ENCODE measurements at places on chromosomes 16 and 17.

GRCh38 chr16:29806099-29806579 is at the start of gene MAZ:
Gene MAZ, plus strand, starts transcription at chr16:29806529. Its CDS starts 173 bp downstream, at chr16:29806702.
- DNase-seq, result peak; percentile 82

DNA sequence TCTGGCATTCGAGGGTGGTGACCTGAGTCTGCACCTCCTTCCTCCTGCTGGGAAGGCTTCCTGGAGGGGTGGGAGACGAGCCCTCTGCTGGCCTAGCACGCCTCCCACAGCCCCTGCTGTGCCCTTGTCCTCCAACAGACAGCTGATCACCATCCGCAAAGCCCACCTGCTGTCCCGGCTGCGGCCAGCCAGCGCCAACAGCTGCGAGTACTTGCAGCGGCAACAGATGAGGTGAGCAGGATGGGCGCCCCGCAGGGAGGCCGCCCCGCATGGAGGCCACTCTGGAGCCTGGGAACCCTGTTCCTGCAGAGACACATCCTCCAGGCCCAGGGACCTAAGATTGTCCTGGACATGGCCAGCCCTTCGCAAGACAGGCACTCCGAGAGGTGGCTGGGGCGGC is 21.6 kb downstream of the UBALD1 start:
- no peak for DNase-seq

GRCh38 chr17:30950669-30951399 is 20.0 kb upstream of the RNF135 start:
- DNase-seq, result no peak

DNA sequence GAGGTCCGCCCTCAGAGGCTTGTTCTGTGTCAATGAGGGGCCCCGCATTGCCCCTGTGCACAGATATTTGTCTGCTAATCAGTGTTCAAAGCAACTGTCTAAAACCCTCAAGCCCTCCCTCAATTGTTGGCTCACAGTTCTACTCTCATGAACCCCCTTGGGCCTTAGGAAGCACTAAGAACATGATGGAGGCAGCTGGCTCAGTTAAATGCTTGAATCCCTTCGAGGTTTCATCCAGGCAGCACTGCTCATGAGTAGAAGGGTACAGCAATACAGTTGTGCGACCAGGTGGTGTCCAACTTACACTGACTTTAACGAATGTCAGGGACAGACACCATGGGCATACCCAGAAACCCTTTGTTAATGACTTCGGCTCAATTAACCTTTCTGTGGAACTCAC is 89.2 kb upstream of the WSCD1 start:
- no peak for DNase-seq

GRCh38 chr17:58219789-58220183 is 731 bp upstream of the MKS1 start:
- no peak for DNase-seq

DNA sequence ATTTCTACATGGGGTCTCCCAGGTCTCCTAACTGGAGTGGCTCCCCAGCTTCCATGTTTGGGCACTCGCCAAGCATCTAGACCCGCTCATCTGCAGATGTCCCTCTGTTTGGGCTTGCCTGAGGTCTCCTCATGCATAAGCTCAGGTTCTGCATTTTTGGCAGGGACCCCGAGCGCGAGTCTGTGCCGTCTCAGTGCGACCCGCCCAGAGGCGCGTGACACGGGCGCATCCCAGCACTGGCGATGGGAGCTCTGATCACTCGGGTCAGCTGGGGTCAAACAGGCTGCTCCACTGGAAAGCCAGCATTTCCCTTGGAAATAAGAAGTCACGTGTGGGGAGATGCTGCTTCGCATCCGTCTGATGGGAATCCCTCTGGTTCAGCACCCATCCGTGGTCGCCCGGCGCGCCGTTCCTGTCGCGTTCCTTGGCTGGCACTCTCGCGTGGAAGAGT is 56.9 kb upstream of the FASN start:
- DNase-seq, result no peak

DNA sequence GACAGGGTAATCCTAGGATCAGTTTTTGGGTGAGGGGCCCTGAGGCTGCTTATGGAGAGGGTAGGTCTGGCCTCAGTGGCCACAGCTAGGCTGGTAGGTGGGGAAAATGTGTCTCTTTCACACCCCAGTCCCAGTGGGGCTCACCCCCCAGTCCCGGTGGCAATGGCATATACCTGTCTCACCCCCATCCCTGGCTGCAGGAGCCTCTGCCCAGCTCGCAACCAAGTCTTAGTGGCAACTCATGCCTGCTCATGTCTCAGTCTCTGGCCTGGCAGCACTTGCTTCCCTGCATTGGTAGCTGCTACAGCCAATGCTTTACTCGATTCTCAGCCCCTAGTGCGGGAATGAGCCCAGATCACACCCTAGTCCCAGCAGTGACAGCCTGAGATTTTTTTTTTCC is 221.5 kb downstream of the BCAS3 start:
- DNase-seq, result no peak

GRCh38 chr17:6695565-6695964 is 17.6 kb downstream of the SLC13A5 start:
- no peak for DNase-seq

DNA sequence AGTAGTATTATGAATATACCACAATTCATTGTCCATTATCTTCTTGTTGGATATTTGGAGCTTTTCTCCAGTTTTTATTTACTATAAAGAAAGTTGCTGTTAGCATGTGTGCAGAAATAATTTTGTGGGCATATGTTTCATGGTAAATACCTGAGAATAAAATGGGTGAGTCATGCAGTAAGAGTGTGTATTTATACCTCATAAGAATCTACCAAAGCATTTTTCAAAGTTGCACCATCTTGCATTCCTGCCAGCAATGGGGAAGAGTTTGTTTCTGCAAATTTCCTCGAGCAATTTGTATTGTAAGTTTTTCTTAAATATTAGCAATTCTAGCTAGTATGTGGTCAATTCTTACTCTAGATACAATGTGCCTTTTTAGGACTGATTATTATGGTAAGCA is 7.9 kb upstream of the MON1B start:
- DNase-seq, result no peak

DNA sequence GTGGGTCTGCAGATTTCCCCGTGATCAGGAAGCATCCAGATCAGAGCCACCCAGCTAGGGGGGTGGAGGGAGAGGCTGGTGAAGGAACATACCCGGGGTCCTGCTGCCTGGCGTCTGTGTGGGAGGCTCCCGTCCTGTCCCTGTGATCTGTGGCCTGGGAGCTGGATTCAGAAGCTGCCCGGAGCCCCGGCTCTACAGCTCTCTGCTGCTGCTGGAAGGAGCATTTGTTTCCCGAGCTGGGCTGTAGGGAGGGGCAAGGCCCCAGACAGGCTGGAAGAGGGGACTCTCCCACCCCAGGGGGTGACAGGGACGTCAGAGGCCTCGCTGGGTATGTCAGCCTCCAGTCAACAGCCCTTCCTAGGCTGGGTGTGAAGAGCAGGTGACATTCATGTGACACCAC is 10.2 kb downstream of the SOX8 start:
- no peak for DNase-seq

DNA sequence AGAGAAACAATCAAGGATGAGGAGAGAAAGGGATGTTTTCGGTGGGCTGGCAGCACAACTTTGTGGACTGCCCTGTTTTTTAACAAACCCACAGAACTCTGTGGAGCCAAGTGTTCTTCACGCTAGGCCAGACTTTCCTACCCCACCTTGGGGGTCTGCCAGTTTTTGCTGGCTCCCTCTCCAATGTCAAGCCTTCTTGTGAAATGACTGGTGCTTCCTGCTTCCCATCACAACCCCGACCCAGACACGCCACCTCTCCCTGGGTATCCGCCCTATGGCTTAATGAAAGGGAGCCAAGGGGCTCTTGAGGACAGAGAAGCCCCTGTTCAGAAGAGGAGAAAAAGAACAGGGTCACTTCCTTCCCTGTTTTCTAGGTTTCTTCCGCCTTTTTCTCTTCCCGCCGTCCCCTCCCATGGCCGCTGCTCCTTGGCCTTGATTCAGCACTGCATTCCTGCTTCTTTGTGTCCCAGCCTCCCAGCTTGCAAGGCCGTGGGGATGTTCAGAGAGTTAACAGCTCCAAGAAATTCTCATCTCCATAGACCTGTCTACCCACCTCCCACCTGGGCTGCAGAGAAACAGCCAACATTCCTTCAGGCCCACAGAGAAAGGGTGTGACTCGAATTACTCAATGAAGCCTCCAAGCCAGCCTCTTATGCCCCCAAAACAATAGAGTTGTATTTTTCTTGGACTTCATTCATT is 16.5 kb upstream of the SOX9 start:
- no peak for DNase-seq

- no peak for DNase-seq
Measured at GRCh38 chr17:75549246-75550138, 24.0 kb downstream of the LLGL2 start.

- no peak for DNase-seq
Measured at GRCh38 chr16:24936151-24936550, 79.0 kb downstream of the ARHGAP17 start.

DNA sequence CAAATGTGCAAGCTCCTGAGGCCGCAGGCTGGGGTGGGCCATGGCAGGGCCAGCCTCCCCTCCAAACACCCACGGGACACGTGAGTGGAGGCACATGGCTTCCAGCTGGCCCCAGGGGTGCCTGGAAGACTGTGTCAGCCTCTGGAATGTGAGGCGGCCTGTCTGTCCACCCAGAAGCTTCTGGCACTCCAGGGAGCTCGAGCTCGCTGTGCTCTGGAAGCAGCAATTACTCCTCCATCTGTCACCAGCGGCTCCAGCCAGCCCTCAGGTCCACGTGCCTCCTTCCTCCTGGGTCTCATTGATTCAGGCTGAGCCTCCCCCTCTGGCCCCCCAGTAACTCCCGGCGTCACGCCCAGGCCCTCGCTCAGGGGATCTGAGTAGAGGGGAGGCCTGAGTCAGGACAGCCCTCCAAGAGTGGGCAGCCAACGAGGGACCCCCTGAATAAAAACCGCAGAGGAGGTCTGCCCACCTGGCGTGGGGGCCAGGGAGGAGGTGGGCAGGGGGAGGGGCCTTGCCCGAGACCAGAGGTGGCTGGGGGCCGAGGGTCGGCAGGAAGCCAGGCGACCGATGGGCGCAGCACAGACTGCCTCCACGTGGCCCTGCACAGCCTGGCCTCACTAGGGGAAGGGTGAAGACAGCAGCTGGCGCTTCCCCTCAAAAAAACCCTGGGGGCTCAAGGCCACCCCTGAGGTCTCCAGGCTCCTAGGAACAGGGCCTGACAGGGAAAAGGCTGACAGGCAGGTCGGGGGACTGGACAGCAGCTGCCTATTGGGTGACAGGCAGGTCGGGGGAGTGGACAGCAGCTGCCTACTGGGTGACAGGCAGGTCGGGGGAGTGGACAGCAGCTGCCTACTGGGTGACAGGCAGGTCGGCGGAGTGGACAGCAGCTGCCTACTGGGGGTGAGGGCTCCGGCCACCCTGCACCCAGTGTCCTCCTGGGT is 11.9 kb downstream of the PIEZO1 start:
- DNase-seq, result no peak

DNA sequence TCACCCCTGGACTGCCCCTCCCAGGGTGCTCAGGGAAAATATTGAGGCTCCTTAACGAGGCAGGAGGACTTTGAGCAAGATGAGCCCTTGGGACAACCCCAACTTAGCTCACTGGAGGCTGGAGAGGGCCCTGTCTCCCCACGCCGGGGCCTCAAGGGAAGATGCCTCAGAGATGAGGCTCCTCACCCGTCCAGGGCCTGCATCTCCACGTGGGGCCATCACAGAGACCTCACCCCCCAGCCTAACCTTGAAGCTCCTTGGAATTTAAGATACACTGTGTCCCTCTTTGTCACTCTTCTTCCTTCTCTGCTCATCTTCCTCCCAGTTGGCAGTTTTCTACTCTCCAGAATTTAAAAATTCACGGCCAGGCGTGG is 11.2 kb downstream of the COX4I1 start:
- DNase-seq, result no peak

GRCh38 chr17:36888236-36888951 is 48.9 kb upstream of the LHX1 start:
- no peak for DNase-seq

- DNase-seq, result peak; percentile 49
Measured at GRCh38 chr16:397135-397661, at the start of gene NME4. Gene NME4, plus strand, starts transcription at chr16:397199. Its CDS starts 24 bp downstream, at chr16:397223.

DNA sequence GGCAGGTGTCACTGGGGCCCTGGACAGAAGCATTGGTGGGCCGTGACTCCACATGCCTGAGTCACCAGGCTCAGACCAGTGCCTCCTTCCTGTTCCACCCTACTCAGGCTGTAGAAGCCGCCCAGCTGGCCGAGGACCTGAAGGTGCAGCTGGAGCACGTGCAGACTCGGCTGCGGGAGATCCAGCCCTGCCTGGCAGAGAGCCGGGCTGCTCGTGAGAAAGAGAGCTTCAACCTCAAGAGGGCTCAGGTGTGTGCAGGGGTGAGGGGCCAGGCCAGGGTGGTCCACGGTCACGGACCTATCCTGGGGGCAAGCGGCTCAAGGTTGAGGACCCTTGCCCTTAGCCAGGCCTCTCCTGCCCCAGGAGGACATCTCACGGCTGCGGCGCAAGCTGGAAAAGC is 9.6 kb downstream of the RNF40 start:
- no peak for DNase-seq

DNA sequence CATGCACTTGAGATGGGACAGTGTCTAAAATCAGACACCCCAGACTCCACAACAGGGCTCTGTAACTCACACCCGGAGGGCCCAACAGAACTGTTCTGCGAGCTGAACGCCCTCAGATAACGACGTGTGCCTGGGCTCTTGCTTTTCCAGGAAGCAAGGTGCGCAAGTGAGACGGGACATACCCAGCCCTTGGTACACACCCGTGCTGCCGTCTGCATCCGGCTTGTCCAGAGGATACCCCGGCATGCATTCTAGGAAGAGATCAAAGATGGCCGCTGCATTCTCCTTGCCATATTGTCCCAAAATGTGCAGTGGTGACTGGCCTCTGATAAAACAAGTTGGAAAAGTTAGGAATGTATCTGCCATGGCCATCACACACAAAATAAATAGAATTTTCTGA is 29.4 kb downstream of the CYB5D2 start:
- DNase-seq, result no peak

- DNase-seq, result no peak
Measured at GRCh38 chr16:81067166-81067565, 9.9 kb downstream of the C16orf46 start.
